ENCODE measurements at places on chromosomes 1 and 21.

DNA sequence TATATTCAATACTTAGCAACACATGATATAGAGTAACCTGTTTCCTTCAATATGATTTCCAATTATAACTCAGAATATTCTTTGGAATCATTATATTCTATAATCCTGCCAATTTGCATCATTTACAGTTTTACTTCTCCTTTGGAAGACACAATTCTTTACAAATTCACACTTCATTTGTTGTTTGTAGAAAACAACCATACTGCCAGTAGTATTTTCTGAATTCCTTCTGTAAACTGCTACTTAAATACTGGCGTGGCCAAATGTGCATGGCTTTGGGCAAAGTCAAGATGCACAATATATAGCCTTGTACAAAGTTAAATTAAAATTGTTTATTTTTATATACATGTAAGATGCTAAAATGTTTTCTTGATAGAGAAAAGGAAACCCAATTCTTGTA, 687.1 kb upstream of the NEGR1 start:
- DNase-seq: no peak

- DNase-seq: no peak
These were observed 1.3 kb downstream of the ADARB1 start for GRCh38 chr21:45075596-45076244.

DNA sequence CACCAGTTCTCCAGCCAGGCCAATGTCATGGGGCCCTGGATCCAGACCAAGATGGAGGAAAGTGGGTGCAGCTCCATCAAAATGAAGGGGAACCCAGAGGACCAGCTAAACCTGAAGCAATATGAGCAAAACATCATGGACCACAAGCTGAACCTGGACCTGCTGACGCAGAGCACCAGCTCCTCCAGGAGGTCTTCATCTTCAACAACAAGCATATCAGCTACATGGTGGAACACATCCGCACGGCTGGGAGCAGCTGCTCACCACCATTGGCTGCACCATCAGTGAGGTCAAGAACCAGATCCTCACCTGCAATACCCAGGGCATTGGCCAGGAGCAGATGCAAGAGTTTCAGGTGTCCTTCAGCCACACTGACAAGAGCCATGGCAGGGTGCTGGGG, 13.7 kb upstream of the EPHA10 start:
- DNase-seq: no peak

DNA sequence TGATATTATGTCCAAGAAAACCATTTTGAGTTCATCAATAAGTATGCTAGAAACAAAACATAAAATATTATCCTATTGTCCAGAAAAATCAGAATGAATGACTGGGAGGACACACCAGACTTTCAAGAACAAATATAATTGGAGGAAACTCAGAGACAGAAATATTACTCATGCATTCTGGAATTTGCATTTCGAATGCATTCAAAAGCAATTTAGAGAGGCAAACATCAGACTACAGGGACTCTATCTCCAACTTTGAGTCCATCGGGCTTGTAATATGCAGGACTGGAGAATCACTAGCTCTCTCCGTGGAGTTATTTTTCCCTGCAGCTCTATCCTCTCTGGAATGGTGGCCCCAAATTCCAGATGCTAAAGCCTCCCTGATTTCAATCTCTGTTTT, 161.8 kb downstream of the CDC42BPA start:
- DNase-seq: peak; percentile 19

DNA sequence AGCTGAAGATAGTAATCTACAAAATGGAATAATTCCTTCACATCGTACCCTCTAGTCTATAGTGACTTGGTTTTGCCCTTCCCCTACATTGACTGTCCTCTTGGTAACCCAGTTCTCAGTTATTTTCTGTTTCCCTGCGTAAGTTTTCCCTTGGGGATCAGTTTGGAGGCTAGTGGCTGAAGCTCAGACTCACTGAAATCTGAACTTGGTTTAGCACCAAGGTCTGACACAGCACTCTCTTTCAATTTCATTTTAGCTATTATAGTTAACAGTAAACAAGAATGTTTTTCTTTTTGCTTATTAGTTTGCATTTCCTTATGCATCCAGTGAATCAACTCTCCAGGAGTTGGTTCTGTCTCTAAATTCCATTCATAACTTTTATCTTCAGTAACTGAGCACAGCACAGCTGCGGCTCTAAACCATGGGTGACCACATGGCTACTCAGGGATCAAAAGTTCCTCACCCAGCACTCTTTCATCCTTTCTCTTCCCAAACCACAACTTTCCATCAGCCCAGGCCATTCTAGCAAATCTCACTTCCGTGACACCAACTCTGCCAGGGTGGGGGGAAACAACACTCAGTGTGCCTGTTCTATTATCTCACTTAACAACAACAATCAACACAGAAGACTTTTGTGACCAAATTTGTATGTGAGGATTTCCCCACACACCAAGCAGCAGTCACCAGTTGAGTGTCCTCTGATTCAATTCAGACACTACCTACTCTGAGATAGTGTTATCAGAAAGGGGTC, 17.6 kb upstream of the IFI6 start:
- DNase-seq: peak; percentile 22

- DNase-seq: peak; percentile 83
These were observed 49.5 kb downstream of the CHD1L start for GRCh38 chr1:147292012-147292411.

DNA sequence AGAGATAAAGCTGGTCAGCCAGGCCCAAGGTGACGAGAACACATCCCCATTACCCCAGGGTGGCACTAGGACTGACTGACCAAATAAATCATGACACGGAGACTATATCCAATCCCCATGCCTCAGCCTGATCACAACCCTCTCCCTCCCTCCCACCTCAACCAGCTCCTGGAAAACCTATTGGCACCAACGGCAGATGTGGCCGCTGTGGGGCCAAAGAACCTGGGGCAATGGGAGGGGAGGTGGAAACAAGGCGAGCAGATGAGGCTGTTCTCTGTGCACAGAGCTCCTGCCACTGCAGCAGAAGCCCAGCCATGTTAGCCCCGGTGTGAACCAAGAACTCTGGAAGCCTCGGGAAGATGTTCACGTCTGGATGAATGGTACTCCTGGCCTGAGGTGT, 77.6 kb downstream of the CD247 start:
- no peak for DNase-seq

DNA sequence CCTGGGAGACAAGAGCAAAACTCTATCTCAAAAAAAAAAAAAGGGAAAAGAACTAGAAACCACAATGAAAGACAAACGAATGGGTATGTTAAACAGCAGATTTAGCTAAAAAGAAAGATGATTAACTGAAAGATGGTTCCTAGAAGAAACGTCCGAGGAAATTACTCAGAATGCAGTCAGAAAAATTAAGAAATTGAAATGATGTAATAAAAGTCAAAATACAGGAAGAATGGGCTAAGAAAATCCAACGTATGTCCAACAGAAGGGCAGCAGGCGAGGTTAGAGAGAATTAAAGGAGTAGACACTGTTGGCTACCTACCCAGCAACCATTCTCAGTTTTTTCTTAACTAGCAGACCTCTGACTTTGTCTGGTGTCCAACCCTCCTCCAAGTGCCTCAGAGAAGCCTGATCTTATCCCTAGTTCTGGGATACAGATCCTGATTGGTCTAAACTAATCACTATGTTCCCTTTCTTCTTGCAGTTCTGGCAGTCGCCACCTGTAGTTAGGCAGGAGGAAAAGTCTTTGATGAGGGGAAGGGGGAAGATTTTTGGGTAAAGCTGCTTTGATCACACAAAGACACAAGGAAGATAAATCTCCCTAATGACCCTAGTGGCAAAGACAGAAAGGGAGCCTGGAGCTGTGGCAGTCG, 25.7 kb downstream of the GPR161 start:
- no peak for DNase-seq

- no peak for DNase-seq
These were observed 30.9 kb upstream of the ANGPTL7 start for GRCh38 chr1:11158291-11158690.

GRCh38 chr1:233520261-233521191, 93.4 kb upstream of the KCNK1 start:
- DNase-seq: peak; percentile 29

- DNase-seq: no peak
These were observed 1.4 kb downstream of the MAB21L3 start for GRCh38 chr1:116112388-116113140.

DNA sequence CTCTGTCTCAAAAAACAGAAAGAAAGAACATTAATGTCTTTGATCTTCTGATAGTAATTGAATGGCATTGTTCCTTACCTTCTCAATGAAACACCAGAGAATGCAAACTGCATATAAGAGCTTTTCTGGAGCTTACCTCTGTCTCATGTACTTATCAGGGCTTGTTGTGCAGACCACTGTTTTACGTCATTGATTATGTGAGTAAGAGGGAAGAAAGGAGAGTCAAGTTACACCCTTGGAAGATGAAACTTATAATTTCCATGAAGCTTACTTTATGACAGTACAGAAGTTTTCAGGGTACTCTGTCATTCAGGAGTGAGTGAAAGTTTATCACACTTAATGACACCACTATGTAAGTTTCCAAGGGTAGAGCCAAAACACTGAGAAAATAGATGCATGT, 49.0 kb upstream of the MAB21L3 start:
- peak; percentile 23 for DNase-seq

GRCh38 chr1:85135392-85135798, 65.4 kb downstream of the SYDE2 start:
- DNase-seq: no peak

- DNase-seq: peak; percentile 61
These were observed 593.5 kb downstream of the KIF26B start for GRCh38 chr1:245748240-245748639.

DNA sequence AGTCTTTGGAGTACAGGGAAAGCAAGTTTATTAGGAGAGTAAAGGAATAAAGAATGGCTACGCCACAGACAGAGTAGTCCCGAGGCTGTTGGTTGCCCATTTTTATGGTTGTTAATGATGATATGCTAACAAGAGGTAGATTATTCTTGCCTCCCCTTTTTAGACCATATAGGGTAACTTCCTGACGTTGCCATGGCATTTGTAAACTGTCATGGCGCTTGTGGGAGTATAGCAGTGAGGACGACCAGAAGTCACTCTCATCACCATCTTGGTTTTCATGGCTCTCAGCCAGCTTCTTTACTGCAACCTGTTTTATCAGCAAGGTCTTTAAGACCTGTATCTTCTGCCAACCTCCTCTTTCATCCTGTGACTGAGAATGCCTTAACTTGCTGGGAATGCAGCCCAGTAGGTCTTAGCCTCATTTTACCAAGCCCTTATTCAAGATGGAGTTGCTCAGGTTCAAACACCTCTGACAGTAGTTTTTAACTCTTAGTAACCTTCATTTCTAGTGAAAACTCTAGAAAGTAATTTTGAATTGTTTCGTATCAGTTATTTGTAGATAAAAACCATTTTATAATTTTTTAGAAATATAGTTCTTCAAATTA, 26.2 kb downstream of the TCP10L start:
- DNase-seq: no peak

GRCh38 chr1:1402072-1402900, 3.2 kb upstream of the CCNL2 start:
- peak; percentile 60 for DNase-seq

GRCh38 chr1:24932284-24932683, 2.2 kb upstream of the RUNX3 start:
- DNase-seq: no peak

DNA sequence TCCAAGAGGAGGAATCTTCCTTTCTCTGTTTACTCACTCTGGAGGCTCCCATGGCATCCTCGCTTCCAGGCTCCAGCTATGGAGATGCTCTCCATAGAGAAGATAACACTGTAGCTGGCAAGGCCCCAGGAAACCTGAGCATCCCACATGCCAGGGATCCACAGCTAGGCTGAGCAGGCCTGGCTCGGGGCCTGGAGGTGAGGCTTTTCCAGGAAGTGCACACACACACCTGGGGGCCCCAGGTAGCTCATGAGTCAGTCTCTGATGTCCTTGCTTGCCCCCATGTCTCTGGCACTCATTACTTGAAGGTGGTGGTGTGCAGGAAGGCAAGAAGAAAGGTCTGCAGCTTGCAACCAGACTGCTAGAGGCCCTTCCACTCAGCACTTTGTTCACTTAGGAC, 5.5 kb upstream of the LCE5A start:
- no peak for DNase-seq

- DNase-seq: no peak
These were observed 72.2 kb upstream of the KRTAP11-1 start for GRCh38 chr21:30953605-30954004.

- DNase-seq: no peak
These were observed 180.0 kb downstream of the KAZN start for GRCh38 chr1:14778541-14778897.

DNA sequence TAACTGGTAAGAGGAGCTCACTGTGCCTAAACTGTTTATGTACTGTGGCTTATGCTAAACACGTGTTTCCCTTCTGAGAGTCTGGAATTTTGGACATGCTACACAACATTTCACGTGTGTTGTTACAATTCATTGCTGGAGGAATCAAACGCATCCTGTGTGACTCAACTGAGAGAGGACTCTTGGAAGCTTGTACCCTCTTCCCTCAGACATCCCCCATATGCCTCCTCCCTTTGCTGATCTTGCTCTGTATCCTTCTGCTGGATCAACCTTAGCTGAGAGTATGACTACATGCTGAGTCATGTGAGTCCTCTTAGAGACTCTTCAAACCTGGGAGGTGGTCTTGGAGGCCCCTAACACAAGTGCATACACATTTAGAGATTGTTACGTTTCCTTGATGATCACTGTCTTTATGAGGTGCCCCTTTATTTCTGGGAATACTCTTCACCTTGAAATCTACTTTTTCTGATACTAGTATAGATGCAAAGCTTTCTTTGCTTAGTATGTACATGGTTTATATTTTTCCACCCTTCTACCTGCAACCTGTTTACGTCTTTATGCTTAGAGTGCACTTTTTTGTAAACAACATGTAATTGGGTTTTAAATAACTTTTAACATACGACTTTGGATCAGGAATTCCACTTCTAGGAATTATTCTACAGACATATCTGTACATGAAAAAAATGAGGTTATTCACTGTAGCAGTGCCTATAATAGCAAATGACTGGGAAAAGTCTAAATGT, 8.7 kb downstream of the NPHP4 start:
- DNase-seq: peak; percentile 92

DNA sequence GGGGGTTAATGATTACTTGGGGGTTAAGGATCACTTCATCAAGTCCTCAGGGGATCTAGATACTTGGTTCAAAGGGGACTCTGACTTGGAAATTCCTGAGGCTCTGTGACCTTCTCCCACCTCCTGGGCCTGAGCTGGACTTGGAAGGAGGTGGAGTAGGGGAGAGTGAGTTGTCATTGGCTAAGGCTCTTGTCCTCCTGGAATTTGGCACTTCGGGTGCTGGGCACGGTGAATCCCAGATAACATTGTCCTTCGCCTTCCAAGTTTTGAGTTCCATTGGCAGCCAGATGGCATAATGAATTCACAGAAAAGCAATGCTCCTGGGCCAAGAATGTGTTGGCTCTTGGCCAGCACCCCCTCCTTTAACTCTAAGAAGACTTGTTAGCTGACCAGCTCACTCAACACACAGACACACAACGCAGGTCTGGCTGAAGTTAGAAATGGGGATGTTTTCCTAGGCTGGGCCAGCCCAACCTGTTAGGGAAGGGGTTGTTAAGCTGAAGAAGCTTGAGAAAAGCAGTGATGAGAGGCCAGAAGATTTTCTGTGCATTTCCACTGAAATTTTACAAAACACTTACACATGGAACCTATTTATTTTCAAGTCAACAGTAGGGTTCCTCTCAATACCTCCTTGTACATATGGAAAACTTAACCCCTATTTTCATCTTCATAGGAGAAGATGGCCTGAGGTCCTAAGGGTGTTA, 29.7 kb downstream of the SLC26A9 start:
- DNase-seq: peak; percentile 49

All from fibroblast of skin of right biceps (primary cell).